Gastroesophageal sphincter (tissue), 4 donors: ENCODE measurements at places on chromosomes 5 and 9. TPM values are rescaled to one million over a fixed set of nuclear protein-coding genes. Genes with fewer than 3 reads are reported as not detected.

- ATAC-seq = no peak
Observed at GRCh38 chr9:4541856-4542255, 51.6 kb downstream of the SLC1A1 start.

The BHMT2 gene
- 41.9 TPM for total RNA-seq

The HTR4 gene
- not detected for total RNA-seq

DNA sequence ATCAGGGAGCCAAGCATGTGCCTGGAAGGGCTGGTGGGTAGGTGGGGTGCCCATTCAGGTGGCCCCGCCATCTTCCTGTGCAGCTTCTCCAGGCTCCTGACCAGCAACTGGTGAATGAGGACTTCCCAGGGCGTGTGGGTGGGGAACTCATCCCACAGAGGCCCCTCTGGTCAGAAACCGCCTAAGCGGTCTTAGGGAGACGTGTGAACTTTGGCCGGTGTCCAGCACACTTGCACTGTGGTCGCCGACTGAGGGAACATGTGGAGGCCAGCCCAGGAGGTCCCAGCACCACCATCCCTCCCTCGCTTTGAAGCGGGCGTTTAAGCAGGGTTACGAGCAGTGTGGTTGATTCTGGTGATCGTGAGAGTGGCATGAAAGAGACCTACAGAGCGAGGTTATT, 77.8 kb downstream of the MVB12B start:
- no peak for ATAC-seq

The NR4A3 gene
- total RNA-seq = 3.0 TPM

DNA sequence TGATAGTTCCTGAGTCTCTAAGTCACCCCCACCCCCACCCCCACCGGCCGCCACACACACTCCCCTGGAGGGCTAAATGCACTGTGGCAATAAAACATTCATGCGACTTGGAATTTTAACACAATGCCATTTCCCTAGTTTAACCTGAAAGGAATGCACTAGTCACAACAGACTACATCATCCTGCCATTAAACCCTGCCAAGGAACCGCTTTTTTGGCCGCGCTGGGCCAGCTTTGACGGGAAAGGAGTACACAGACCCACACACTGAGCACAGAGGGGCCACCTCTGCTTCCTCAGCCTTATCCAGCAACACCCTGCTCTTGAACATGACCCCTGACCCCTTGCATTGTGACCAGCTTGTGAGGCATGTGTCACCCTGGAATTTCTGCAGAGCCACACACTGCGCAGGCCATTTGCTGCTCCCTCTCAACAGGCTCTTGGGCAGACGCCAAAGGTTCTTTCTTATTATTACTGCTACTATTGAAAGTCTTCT, 165.3 kb downstream of the BNC2 start:
- peak; percentile 94 for ATAC-seq

- peak; percentile 24 for ATAC-seq
Observed at GRCh38 chr5:176629853-176630680, at the start of the genes EIF4E1B and SNCB. TSS of gene EIF4E1B (plus strand) at chr5:176630675. CDS start at chr5:176642788, 12,113 bp downstream. TSS of gene SNCB (minus strand) at chr5:176630534. CDS start at chr5:176629654, 880 bp downstream.

- no peak for ATAC-seq
Observed at GRCh38 chr5:168234133-168234532, 57.3 kb upstream of the WWC1 start.

DNA sequence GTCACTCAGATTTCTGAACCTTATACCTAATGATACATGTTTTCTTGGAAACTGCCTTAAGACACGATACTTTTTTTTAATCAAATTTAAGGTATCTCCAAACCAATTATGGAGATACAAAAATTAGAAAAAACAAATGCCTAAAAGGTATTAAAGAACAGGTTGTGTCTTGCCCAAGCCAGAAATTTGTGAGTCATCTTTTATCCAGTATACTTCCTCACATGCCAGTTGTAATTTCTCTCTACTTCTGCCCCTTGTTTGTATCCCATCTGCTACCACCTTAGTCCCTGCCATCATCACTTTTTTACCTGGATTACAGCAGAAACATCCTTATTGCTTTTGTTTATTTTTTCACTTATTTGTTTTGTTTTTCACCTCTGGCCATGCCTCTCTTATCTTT, 571.2 kb upstream of the DAB2 start:
- no peak for ATAC-seq

DNA sequence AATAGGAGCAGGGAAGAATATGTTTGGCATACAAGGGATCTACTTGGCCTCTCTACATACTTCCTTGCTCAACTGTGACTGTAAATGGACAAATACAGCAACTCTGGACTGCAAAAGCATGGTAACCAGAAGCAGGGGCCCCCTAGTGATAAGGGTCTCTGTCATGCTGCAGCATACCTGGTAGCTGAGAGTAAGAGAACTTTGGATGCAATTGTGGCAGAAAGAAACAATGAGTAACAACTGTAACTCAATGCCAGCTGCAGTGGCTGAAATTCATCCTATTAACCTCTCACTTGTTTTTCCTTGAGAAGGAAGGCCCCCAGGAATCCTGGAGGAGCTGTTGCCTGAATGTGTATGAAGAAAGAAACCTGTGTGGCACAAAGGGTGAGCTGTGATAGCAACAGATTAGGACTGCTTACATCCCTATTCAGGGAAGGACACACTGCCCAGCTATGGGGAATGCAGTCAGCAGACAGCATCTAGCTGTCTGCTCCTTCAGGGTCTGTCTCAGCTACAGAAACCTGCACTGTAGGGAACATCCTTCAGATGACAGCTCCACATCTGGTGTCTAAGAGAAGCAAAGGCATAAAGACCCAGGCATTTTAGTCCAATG, 468.1 kb upstream of the ACTBL2 start:
- no peak for ATAC-seq

The RHOBTB3 gene
- total RNA-seq = 84.9 TPM

- ATAC-seq = no peak
Observed at GRCh38 chr5:105922574-105922973, 1748.2 kb downstream of the EFNA5 start.

- ATAC-seq = no peak
Observed at GRCh38 chr5:66426259-66427138, 169.7 kb upstream of the MAST4 start.

DNA sequence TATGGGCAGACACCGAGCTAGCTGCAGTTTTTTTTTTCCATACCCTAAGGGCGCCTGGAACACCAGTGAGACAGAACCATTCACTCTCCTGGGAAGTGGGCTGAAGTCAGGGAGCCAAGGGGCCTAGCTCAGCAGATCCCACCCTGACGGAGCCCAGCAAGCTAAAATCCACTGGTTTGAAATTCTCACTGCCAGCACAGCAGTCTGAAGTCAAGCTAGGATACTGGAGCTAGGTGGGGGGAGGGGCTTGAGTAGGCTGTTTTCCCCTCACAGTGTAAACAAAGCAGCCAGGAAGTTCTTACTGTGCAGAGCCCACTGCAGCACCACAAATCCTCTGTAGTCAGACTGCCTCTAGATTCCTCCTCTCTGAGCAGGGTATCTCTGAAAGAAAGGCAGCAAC, 151.7 kb upstream of the HCN1 start:
- ATAC-seq = no peak

DNA sequence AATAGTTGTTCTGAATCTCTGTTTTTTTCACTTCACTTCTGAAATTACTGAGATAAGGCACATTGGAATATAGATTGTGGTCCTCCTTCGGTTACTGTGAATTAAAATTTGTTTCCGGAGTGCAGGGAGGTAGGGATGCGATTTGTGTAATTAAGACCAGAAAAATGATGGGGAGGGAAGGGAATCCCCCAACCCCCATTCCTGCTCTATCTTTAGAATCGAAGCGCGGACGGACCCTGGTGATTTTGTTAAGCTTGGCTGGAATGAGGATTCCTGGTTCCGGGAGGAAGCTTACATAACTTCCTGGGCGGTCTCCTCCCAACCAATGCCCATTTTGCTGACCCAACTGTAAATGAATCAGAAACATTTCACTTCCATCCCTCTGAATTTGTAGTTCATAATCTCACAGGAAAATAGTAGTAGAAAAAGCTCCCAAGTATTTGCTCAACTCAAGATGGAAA, 220.1 kb upstream of the MSX2 start:
- ATAC-seq = no peak

The SPATA31A3 gene
- not detected for total RNA-seq

GRCh38 chr5:157326440-157327005, 60.6 kb downstream of the CYFIP2 start:
- ATAC-seq = no peak

DNA sequence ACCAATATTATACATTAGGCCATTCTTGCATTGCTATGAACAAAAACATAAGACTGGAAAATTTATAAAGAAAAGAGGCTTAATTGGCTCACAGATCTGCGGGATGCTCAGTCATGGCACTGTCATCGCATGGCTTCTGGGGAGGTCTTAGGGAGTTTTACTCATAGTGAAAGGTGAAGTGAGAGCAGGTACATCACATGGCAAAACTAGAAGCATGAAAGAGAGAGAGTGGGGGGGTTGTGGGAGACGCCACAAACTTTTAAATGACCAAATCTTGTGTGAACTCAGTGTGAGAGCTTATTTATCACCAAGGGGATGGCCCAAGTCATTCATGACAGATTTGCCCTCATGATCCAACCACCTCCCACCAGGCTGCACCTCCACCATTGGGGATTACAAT, 398.3 kb upstream of the EDIL3 start:
- ATAC-seq = no peak

- ATAC-seq = no peak
Observed at GRCh38 chr5:98282521-98282920, 490.9 kb upstream of the RGMB start.

DNA sequence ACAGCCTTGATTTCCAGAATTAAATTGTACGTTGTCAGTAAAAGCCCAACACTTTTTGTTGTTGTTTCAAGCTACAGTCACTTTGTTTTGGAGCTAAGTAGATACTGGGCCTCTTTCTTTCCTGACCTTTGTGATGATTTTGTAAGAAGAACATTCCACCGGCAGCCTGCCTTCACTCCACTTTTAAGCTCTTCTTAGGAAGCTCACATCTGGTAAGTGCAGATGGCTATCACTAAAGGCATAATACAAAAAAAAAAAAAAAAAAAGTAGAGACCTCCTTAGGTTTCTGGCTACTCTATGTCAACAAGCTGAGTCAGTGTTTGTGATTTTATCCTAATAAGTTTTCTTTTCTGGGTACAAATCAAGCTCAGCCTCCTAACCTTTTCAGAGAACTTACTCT, 1922.1 kb upstream of the WWC1 start:
- no peak for ATAC-seq

The CDH9 gene
- not detected for total RNA-seq

DNA sequence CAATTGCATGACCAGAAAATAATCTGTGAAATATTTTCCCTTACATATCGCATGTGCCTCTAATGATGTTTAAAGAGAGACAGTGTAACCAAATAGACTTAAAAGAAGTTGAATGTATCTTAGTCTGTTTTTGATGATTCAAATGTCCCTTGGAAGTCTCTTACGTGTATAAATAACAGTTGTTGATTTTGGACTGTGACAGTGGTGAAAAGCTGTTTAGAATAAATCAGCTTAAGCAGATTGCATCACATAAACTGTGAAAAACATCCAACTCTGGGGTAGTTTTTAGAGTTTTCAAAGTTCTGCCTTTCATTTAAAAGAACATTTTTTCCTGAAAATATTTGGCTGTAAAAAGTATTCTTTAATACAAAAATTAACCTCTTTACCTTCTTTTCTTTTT, 301.1 kb downstream of the PRR16 start:
- ATAC-seq = no peak

The ZNF484 gene
- 13.1 TPM for total RNA-seq

The ASPN gene
- 36.3 TPM for total RNA-seq

The PCDHA1 gene
- total RNA-seq = not detected

- ATAC-seq = no peak
Observed at GRCh38 chr9:93456504-93456903, 3.1 kb upstream of the FAM120AOS start.

The IL9 gene
- not detected for total RNA-seq

GRCh38 chr9:111961575-111961974, 65.0 kb downstream of the UGCG start:
- no peak for ATAC-seq

GRCh38 chr9:69602773-69603172, 69.4 kb downstream of the APBA1 start:
- no peak for ATAC-seq

GRCh38 chr5:111472579-111472978, 39.8 kb downstream of the STARD4 start:
- peak; percentile 46 for ATAC-seq

DNA sequence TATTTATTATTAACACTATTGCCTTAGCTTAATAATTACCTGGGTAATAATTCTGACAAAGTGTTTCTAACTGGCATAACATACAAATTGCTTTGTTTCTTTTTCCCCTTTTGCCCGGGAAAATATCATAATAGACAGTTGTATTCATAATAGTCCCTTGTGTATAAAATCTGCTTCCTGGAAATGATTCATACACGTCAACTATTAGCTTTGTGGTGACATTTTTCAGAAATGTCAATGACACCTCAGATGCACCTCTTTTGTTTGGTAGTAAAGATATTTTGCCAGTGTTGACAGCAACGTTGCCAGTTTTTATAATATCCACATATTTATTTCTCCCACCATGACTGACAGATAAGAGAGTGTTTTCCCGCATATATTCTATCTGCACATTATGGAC, 73.0 kb downstream of the RASEF start:
- no peak for ATAC-seq

The CCL21 gene
- 6.5 TPM for total RNA-seq

The AJM1 gene
- 10.9 TPM for total RNA-seq
